ENCODE measurements at places on chromosomes 5 and 9.

DNA sequence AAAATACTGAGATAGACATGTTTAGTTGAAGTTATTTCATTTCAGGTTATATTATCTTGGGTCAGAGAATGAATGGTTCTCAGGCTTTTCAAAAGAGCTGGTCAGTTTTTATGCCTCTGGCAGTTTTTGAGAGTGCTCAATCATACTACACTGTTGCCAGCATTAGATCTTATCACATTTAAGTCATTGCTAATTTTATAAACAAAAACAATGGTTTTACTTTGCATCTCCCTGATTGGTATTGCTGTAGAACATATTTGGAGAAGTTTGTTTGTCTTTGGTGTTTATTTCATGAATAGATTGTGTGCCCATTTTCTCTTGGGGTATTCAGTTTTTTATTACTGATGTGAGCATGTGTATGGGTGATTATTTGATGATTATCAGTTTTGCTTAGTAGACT lies 1.5 kb downstream of the CATSPER3 start:
- no peak for DNase-seq

DNA sequence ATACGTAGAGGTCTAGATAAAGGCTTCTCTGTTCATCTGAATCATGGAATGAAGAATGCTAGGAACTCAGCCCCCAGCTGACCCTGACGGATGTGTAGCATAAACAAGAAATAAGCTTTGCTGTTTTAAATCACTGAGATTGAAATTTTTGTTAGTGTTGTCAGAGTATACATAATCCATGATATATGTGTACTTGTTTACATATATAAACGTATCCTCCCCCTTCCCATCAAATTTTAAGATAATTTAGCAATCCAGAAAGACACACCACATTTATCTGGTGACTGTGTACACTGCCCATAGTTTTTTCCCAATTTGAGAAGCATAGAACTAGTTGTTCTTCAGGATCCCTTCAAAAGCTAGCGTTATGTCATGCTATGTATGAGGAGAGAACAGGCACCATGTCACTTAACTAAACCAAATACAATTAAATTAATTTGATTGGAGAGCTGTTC lies 80.8 kb upstream of the OSMR start:
- DNase-seq = no peak

DNA sequence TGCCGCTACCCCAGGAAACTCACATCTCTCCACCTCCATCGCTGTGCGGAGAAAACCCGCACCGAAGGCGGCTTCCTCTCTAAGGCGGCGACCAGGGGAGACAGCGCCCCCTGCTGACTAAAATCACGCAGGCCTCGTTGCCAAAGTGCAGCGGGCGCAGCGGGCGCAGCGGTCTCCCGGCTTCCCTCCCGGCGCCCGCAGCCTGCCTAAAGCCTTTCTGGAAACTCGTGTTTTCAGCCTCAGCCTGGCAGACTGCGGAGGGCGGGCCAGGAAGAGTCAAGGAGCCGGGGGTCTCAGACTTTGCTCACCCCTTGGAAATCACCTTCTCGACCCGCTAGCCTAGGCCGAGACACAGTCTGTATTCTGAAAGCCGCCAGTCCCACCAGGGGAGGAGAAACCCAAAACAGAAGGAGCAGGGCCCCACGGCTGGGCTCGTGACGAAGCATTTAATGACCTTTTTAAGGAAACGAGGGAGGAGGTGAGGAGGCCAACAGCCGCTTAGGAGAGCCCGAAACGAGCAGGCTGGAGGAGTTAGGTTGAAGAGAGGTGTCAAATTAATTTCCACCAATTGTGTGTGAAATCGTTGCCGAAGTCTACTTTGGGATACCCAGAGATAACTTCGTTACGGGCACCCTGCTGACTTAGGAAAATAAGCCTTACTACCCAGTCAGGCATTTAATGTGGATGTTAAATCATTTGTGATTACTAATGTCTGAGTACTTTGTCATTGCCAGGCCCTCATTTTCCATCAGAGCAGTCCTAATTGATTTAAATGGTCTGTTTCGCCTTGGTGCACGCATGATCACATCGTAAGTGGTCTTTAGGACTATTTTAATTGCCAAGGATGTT lies 7.3 kb upstream of the FOXB2 start:
- DNase-seq = peak; percentile 48

- peak; percentile 29 for DNase-seq
Observed at GRCh38 chr9:123414936-123415930, 59.2 kb downstream of the CRB2 start.

DNA sequence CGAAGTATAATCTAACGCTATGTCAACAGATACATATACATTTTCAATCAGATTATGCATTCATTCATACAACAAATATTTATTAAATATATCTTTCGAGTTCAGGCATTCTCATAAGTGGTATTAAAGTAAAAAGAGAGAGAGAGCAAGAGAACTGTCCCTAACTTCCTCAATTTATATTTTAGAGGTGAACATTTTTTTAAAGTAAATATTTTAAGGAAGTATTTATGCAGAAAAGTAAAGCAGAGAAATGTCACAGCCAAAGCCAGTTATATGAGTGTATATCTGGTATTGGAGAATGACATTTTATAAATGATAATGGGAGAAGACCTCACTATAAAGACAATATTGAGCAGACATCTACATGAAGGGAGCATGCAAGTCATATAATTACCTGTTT lies 667.3 kb upstream of the CDH9 start:
- DNase-seq = no peak

DNA sequence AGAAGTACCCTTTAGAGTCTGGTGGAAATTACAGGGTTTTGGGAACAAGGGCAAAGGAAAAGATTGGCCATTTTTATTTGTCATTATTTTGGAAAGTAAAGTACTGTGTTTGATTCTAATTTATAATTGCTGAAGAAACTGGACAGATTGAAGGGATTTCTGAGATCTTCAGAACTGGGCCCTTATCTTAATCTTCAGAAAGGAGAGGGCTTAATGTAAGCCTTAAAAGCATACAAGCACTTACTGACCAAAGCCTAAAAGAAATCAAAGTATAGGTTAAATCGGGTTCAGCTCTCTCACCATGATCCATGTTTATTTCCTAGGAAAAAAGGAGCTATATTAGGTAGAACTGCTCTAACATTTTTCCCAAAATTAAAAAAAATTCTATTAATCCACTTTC lies 35.6 kb downstream of the ERAP1 start:
- DNase-seq = no peak

DNA sequence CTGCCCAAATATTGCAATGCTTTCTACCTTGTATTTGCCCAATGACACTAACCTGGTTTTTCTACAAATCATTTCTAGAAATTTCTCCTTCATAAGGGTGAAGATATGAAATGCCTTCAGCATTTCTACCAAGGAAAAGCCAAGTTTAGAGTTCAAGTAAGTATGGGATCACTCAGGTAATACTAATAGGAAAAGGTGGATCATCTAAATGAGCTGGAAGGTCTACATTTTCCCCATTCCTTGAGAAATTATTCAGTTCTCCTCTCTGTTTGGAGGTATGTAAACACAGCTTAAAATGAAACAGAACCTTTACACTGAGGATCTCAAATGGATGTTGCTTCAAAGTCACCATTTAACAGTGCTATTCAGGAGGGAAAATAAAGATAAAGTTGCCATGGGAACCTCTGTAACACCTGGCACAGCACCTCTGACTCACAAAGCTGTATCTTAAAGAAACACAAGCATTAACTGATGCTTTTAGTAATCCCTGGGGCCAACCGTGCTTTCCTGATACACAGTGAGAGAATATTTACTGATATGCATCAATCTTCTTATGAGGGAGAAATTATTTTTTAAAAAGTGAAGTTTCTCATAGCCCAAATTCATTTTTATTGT lies 161.3 kb downstream of the DRD1 start:
- DNase-seq = no peak

GRCh38 chr5:33235304-33235703 lies 205.5 kb upstream of the TARS1 start:
- no peak for DNase-seq

DNA sequence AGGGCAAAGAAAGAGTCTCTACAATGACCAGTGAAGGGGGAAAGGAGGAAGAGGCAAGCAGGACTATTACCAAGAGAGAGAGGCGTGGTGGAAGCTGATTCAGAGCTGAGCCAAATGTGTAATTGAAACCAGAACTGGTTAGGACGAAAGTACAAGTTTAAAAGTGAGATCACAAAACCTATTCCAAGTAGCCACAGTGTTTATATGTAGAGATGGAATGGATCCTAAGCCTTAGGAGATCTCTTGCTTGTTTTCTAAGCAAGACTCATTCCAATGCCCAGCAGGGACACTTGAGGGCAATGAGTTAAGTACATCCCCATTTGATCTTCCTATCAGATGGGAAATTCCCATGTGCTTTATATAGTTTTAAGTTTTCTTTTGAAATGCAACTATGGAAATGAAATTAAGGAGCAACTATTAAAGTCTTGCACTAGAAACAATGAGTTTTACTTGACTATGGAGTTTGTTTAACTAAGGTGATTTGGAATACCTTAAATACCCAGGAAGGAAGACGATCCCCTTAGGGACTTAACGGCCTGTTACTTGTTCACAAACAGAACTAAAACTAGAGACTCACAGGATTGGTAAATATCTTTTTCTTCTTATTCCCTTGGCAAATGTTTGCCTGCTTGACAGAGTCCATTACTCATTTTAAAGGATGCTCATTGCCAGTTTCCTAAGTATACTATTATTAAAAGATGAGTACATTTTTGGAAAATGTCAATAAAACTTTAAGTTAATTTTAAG lies 51.1 kb upstream of the SNX2 start:
- DNase-seq = peak; percentile 82

- DNase-seq = no peak
Observed at GRCh38 chr9:120098584-120098983, 481.4 kb downstream of the CDK5RAP2 start.

DNA sequence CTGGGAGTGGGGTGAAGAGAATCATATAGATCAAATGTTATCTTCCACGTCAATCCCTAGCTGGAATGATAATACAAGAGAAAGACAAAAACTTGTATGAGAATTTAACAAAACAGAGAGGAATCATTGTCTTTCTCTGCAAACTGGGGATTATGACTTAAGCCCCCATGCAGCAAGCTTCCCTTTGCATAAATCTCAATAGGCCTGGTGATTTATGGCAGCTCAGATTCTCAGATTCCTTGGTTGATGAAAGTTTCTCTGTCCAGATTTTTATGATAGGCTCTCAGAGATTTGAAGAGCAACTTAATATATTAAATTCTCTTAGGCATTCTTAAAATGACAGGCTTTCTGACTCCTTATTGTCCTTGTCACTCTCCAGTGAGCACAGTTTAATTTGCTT lies 56.0 kb downstream of the RASGRF2 start:
- no peak for DNase-seq

GRCh38 chr5:54909911-54910870 lies 75.2 kb downstream of the ESM1 start:
- DNase-seq = no peak

GRCh38 chr5:36982146-36982545 lies 105.6 kb downstream of the NIPBL start:
- DNase-seq = no peak

GRCh38 chr9:68560071-68560844 lies 19.6 kb upstream of the TMEM252 start:
- DNase-seq = no peak

DNA sequence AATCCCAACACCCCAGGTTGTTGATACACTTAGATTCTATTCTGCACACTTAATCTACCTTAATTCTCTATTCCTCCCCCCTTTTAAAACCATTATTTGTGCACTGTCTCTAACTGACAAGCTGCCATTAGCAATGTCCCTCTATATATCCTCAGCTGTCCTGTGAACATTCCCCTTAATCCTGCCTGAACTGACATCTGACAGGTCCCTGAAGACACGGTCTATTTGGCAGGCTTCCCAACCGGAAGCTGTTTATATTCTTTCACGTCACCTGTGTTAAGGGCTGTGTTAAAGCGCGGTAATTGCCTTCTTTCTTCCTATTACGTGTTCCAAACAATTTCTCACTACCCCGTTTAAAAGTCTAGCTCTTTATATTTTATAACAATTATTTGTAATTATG lies 277.3 kb downstream of the CDH9 start:
- DNase-seq = no peak

- DNase-seq = no peak
Observed at GRCh38 chr5:6850106-6850432, 136.8 kb downstream of the TENT4A start.

DNA sequence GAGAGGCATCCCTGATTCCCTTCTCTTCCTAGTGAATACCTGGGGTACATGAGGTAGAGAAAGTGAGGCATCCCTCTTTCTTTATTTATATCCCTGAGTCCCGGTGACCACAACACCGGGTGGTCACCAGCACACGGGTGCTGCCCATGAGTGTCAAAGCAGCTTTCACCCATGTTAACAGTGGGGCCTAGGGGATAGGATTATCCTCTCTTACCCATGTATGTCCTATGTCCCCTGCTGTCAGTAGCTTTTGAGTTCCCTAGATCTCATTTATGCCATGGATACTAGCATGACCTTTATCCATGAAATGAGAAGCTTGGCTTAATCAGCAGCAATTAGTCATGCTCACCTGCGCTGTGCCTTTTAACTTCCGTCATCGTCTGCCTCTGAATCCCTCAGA lies 71.4 kb downstream of the RGMB start:
- DNase-seq = no peak

- DNase-seq = peak; percentile 76
Observed at GRCh38 chr9:15135164-15135792, 171.7 kb downstream of the TTC39B start.
